ENCODE measurements at places on chromosomes 13 and 19. TPM values are rescaled to one million over a fixed set of nuclear protein-coding genes. Genes with fewer than 3 reads are reported as not detected.

- H3K27ac ChIP-seq, result no peak overlapping the region
- peaks cover 5% of the 10 kb centered on the region for H3K4me1 ChIP-seq
- H3K36me3 ChIP-seq, result peaks cover 44% of the 10 kb centered on the region
- H3K27me3 ChIP-seq, result no peaks in the 10 kb centered on the region
- H3K4me3 ChIP-seq, result no peak overlapping the region
- no peak for DNase-seq
Measured at GRCh38 chr19:45070214-45070613, 6.1 kb downstream of the ZNF296 start.

Gene PCDH8
- 1.7 TPM for total RNA-seq

Gene DBP
- 8.3 TPM for total RNA-seq

GRCh38 chr19:58154679-58155648, 4.4 kb upstream of the ZNF329 start:
- no peaks in the 10 kb centered on the region for H3K4me1 ChIP-seq
- peak overlapping the region; percentile 91 for H3K4me3 ChIP-seq
- H3K27me3 ChIP-seq, result no peaks in the 10 kb centered on the region
- peak overlapping the region; percentile 75 for H3K27ac ChIP-seq

Measured in H1 (cell line).